Activated naive CD4-positive, alpha-beta T cell treated with anti-CD3 and anti-CD28 coated beads for 36 hours (primary cell): ENCODE measurements at places on chromosomes 16 and 17. TPM values are rescaled to one million over a fixed set of nuclear protein-coding genes. Genes with fewer than 3 reads are reported as not detected.

The KCNH6 gene
- not detected for total RNA-seq

The OR4D1 gene
- 0.21 TPM for total RNA-seq

The PLLP gene
- total RNA-seq, result 0.25 TPM

The SLFN14 gene
- total RNA-seq, result not detected

The ATAD5 gene
- total RNA-seq, result 33.3 TPM

The SLC2A4 gene
- 0.37 TPM for total RNA-seq

The PRSS33 gene
- total RNA-seq, result 0.12 TPM

The KRT12 gene
- not detected for total RNA-seq

The SERPINF2 gene
- not detected for total RNA-seq

The ABCC12 gene
- total RNA-seq, result not detected

The BICDL2 gene
- not detected for total RNA-seq

The KRT13 gene
- not detected for total RNA-seq

The GRIN2A gene
- not detected for total RNA-seq

The TAC4 gene
- not detected for total RNA-seq

The FAM83G gene
- 10.6 TPM for total RNA-seq

The LONP2 gene
- total RNA-seq, result 49.9 TPM

The TMEM208 gene
- total RNA-seq, result 29.4 TPM

The MT2A gene
- 130 TPM for total RNA-seq

The SLC13A2 gene
- total RNA-seq, result not detected

The TLCD3B gene
- 4.6 TPM for total RNA-seq

The AXIN2 gene
- total RNA-seq, result 2.5 TPM

The PRSS22 gene
- total RNA-seq, result not detected

The DRC3 gene
- total RNA-seq, result 0.40 TPM

The MT3 gene
- 0.64 TPM for total RNA-seq

The SLC47A2 gene
- not detected for total RNA-seq
